ENCODE measurements at places on chromosomes 5 and 9.
A peak's percentile ranks its signal among the peaks of the same experiment; 100 is the strongest.

DNA sequence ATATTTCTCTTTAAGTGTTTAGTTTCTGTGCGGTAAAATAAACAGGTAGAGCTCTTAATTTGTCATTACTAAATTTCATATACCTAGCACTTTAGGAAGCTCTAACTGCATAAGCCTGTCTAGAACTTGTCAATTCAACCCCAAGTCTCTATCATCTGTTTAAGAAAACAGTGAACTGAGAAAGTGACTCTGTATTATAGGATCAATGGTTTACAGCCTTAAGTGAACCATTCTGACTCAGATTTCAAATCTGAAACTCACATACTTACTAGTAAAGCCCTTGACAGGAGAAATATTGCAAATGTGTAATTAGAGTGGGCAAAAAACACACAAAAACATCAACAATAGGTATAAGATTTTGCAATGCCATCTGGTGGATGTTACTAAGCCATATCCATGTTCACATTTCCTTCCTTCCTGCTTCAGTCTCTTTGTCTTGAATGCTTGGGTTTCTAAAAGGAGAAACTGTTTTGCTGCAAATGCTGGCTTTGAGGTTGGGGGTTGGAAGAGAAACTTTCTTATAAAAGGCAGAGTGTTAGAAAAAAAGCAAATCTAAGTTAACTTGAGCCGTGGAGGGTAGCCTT lies 101.8 kb downstream of the DOCK8 start:
- DNase-seq = no peak

- DNase-seq = no peak
These were observed 437 bp upstream of the TRIM41 start for GRCh38 chr5:181222630-181223057.

DNA sequence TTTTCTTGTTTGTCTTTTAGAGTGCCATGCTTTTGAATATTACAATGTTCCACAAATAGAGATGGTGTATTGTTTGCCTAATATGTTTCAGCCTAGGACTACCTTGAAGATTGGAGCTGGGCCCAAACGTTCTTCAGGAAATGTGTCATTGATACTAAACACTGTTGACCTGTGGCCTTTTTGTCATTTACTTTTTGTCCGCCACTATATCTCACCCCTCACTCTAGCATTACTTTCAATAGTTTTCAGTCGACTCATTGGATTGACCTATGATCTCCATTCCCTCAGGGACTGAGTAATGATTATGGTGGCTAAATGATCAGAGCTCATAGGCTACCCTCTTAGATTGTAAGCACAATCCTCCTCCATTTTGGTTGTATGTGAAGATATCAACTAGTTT lies 115.8 kb downstream of the NUDT12 start:
- DNase-seq = peak; percentile 51

GRCh38 chr5:133896873-133897272 lies 71.6 kb downstream of the C5orf15 start:
- DNase-seq = no peak

DNA sequence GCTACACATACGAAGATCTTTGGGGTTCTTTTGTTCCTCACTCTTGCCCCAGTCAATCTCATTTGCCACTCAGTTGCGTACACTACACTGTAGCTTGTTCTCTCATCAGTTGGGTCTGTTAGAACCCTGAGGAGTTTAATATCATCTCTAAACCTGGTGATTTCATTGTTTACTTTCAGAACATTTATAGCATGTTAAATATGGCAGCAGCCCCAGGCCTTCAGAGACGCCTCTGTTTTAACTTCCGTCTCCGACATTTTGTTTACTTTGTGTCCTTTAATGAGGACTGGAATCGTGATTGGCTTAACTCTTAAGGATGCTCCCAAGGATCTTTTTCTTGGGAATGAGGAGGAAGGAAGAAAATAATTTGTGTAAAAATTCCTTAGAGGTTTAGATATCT lies 510.1 kb downstream of the NR2F1-AS1 start:
- DNase-seq = no peak

- DNase-seq = peak; percentile 11
These were observed 29.2 kb downstream of the IZUMO3 start for GRCh38 chr9:24516463-24516862.

DNA sequence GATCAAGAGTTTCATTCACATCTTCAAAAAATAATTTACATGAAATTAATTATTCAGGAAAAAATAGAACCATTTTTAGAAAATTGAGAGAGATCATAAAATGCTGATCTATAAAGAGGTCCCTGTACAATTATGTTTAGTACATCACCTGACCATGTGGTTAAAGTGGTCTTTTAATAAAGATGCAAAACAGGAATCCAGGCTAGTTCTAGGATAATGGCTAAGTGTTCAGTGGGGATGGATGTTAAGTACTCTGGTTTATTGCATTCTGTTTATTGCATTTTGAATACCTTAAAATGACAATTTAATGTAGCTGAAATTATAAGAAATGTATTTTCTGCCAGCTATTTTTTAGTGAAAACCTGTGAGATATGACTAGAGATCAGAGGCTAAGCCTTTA lies 72.0 kb upstream of the SMC2 start:
- no peak for DNase-seq

DNA sequence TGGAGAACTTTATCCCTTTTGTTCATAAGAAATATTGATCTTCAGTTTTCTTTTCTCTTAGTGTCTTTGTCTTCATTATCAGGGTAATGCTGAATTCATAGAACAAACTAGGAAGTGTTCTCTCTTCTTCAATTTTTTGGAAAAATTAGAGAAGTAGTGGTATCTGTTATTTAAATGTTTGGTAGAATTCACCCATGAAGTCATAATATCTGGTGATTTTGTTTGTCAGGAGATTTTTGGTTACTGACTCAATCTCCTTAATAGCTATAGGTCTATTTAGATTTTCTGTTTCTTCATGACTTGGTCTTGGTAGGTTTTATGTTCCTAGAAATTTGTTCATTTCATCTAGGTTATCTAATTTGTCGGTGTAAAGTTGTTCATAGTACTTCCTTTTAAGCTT lies 45.4 kb upstream of the STARD4 start:
- DNase-seq = no peak

GRCh38 chr5:143176048-143176447 lies 227.4 kb downstream of the NR3C1 start:
- no peak for DNase-seq

- DNase-seq = no peak
These were observed 603.4 kb downstream of the PTPRD start for GRCh38 chr9:10009401-10009800.

DNA sequence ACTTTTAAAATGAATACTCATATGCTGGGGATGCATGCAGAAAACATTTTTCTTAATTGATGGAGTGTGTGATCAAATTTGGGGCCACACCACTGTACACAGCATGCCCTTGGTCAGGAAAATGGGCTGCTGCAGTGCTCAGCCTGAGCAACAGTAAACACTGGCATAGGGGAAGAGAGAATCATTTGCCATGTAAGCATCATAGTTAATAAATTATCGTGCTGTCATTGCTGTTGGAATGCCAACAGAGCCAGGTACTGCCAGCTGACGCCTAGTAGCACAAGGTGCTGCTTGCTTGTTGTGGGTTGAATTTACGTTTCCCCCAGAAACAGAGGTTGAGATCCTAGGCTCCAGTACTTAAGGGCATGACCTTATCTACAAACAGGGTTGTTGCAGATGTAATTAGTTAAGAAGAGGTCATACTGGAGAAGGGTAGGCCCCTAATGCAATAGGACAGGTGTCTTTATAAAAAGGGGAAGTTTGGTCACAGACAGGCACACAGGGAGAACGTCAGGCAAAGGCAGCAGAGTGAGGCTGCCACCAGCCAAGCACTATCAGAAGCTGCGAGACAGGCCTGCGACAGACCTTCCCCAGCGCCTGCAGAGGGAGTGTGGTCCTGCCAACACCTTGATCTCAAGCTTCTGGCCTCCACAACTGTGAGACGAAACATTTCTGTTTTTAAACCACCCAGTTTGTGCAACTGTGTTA lies 25.3 kb downstream of the DAP start:
- DNase-seq = no peak

DNA sequence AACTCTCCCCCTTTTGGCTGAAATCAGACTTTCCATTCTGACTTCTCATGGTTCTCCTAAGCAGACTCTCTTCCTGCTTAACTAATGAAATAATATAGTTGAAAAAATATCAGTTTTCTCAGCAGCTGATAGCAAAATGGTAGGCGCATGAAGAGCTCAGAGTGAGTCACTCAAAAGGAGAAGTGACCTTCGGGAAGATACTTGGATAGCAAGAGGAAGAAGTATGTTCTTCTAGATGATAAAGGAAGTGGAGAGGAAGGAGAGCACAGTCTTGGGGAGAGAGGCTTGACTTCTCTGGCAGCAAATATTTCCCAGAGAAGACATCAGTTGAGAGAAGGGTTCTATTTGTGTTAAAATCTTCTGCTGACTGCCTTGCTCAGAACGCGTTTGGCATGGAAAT lies 101.5 kb downstream of the TAF11L14 start:
- no peak for DNase-seq

DNA sequence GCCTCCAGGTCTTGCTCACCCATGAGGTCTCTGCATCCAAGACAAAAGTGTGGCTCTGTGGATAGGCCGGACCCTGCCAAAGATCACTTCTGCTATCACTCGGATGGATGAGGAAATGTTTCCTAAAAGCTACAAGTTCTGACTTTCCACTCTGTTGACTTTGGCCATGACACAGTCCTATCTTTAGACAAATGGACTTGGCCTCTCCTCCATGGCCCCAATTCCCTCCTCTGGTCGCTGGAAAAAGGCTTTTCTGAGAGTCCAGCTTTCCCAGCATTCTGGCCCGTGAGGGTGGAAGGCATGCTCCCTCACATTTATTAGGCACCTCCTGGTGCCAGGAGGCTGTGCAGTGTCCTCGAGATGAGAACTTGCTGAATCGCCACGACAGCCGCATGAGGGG lies 83.1 kb downstream of the COL27A1 start:
- DNase-seq = no peak

DNA sequence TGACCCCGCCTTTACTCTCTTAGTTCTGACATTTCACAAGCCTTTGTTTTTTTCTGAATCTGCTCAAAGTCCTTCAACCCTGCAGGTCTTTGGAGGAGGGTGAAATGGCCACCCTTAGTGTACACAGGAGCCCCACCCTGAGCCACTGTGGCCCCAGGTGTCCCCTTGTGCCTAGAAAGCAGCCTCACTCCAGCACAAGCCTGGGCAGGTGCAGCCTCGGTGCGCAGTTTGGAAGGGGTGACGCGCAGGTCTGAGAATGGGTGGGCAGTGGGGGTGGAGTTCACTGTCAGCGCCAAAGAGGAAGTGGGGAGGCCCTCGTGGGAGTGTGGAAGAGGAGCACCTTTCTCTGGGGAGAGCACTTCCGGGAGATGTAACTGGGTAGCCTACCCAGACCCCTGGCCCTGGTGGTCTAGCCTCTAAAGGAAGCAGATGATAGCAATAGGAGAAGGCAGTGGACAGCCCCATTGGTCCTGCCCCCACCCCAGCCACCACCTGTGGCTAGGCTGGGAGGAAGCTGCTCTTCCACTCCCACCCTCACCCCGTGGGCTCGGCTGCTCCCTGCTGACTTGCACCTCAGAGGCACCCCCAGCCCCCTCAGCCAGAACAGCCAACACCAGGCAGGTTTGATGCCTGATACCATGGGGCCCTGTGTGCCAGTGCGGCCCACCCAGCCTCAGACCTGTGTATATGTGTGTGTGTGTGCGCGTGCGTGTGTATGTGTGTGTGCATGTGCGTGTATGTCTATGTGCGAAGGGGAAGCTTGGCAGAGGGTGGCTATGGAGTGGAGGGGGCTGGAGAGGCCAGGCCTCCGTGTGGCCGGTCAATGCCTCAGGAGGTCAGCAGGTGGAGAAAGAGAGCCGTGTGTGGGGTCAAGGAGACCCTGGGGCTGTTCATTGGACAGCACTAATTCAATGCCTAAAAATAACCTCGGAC lies 16.8 kb upstream of the DAB2IP start:
- DNase-seq = peak; percentile 21

DNA sequence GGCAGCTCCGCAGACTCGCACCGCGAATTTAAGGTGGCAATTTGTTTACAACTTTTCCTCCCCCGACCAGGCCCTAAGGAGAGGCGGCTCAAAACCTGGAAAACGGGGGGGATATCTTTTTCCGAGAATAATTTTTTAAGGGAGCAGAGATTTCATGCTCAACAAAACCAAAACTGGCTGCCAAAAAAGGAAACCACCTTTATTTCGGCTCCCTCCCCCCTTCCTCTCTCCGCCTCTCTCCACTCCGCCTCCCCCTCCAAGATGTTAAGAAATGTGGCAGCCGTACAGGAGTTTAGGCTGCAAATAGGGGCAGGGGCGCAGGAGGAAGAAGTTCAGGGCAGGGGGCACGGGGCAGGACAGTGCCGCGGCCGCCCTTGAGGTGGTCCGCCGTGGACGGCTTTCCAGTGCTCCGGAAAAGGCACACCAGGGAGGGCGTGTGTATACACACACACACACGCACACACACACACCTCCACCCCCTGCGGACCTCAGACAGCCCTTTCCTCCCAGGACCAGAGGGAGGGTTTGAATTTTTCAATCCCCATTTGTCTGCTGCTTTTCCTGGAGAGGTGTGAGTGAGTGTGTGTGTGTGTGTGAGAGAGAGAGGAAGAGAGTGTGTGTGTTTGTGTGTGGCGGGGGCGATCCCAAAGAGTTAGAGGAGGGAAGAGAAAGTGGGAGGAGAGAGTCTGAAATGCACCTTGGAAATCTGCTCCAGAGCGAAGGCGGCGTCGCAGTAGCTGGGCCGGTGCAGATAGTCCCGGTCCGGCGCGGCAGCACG lies 9.1 kb downstream of the PTCH1 start:
- DNase-seq = peak; percentile 84

DNA sequence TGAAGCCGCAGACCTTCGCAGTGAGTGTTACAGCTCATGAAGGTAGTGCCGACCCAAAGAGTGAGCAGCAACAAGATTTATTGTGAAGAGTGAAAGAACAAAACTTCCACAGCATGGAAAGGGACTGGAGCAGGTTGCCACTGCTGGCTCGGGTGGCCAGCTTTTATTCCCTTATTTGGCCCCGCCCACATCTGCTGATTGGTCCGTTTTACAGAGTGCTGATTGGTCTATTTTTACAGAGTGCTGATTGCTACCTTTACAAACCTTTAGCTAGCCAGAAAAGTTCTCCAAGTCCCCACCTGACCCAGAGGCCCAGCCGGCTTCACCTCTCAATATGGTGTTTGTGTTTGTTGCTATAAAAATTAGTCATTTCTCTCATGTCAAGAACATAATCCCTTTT lies 49.7 kb downstream of the RECK start:
- no peak for DNase-seq

GRCh38 chr9:20658677-20659473 lies 25.2 kb upstream of the FOCAD start:
- DNase-seq = no peak

- peak; percentile 69 for DNase-seq
These were observed at the start of gene MPDZ for GRCh38 chr9:13279284-13280141. Gene MPDZ (minus strand): TSS chr9:13279692. CDS start chr9:13250315, 29,377 bp downstream.

Data from fibroblast of skin of right quadriceps (primary cell).